ENCODE measurements at places on chromosomes 16 and 17.

GRCh38 chr16:65119901-65120401 lies 1.9 kb downstream of the CDH11 start:
- DNase-seq: no peak

GRCh38 chr17:4968486-4969046 lies 949 bp upstream of the SPAG7 start:
- DNase-seq: no peak

- DNase-seq: peak; percentile 23
Observed at GRCh38 chr16:87461466-87461991, 31.3 kb downstream of the ZCCHC14 start.

DNA sequence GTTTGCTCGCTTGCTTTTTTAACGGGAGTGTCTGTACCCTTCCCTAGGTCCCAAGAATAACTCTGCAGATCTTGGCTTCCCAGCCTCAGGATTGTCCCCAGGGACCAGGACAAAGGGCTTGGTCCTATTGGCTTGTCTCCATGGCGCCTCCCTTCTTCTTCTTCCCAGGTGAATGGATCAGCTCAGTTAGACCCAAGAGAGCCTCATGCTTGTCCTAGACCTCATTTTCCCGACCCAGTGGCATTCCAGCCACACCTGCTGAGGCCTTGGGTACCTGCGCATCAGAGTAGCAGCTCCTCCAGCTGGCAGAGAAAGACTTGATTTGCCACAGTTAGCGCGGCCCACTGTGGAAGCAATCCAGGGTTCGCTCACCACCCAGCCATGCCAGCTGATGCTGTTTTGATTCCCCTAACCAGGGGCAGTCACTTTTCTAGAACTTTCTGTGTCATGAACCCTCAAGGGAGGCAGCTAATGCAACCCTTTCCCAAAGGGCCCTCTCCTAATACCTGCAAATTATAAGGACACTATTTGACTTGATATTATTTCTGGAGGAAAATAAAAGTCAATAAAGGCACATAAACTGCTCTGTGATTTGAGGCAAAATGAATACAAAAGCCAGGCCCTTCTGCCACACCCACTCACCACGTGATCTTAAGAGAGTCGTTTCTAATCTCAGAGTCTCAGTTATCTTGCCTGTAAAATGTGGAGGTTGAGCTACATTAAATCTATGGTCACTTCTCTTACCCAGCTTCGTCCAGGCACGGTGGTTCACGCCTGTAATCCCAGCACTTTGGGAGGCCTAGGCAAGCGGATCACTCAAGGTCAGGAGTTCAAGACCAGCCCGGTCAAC lies 13.9 kb downstream of the GPR142 start:
- no peak for DNase-seq

GRCh38 chr16:29860218-29860617 lies 2.8 kb downstream of the CDIPT start:
- DNase-seq: no peak

DNA sequence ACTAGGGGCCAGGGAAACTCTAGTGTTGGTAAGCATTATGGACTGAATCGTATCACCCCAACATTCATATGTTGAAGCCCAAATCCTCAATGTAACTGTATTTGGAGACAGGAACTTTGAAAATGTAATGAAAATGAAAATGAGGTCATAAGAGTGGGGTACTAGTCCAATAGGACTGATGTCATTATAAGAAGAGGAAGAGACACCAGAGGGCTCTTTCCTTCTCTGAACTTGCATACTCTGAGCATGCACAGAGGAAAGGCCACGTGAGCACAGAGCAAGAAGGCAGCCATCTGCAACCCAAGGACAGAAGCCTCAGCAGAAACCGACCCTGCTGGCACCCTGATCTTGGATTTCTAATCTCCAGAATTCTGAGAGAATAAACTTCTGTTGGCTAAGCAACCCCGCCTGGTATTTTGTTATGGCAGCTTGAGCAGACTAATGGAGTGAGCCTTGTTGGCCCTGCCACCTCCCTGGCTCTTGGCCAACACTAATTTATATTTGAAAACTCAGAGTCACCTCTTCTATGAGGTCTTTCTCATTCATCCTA lies 273.4 kb downstream of the NTN1 start:
- DNase-seq: no peak

GRCh38 chr16:3234543-3234856 lies 458 bp downstream of the ZNF200 start:
- DNase-seq: no peak

GRCh38 chr17:78196716-78197115 lies 9.6 kb downstream of the AFMID start:
- no peak for DNase-seq

- no peak for DNase-seq
Observed at GRCh38 chr17:38685491-38685890, 10.7 kb upstream of the EPOP start.

GRCh38 chr17:43395165-43395564 lies 3.6 kb upstream of the ARL4D start:
- no peak for DNase-seq

GRCh38 chr17:5582209-5583185 lies 1.8 kb downstream of the NLRP1 start:
- no peak for DNase-seq

DNA sequence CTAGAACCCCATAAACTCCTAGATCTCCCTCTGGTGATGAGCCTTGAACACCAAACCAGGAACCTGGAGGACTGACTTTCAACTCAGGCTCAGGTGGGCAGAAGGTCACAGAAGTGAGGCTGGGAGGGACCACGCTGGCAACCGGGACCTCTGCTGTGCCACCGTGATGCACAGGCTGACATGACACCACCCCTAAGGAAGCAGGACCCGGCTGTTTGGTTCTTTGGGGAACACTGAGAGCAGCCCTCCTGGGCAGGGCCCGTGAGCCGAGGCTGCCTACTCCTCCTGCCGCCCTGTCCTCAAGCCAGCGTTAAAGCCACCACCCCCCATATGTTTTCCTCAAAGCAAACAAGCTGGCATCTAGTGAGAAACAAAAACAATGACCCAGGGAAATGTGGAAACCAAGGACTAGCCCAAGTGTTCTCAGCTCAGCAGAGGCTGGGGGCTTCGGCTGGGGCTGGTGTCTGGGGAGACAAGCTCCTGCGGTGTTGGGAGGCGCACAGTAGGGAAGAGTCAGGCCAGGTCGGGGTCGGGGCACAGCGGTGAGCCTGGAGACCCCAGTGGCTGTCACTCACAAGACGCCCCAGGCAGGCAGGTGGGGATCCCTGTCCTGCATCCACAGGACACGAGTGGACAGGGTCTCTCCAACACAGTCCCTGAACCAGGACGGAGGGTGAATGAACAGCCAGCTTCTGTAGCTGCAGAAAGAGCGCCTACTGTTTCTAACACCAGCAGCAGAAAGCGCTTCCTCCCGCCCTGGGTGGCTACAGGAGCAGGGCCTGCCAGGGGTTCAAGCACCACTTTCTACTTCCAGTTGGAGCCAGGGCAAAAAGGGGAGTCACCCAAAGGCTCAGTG lies 1.7 kb downstream of the SMIM5 start:
- DNase-seq: no peak

DNA sequence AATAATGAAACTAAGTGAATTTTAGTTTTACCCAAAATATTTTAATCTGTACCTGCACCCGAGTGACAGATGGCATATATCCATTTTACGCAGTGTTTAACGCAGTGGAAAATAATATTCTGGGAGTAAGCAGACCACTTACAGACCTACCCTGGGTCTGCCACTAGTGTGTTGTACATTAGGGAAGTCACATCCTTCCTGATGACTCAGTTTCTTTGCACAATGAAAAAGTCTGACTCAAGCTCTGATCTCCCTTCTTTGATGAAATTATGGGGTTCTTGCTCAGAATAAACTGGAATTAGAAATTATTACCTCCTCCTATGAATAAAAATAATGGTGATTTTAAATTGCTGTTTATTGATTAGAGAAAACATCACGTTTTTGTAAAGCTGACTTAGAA lies 123.2 kb upstream of the AXIN2 start:
- no peak for DNase-seq

DNA sequence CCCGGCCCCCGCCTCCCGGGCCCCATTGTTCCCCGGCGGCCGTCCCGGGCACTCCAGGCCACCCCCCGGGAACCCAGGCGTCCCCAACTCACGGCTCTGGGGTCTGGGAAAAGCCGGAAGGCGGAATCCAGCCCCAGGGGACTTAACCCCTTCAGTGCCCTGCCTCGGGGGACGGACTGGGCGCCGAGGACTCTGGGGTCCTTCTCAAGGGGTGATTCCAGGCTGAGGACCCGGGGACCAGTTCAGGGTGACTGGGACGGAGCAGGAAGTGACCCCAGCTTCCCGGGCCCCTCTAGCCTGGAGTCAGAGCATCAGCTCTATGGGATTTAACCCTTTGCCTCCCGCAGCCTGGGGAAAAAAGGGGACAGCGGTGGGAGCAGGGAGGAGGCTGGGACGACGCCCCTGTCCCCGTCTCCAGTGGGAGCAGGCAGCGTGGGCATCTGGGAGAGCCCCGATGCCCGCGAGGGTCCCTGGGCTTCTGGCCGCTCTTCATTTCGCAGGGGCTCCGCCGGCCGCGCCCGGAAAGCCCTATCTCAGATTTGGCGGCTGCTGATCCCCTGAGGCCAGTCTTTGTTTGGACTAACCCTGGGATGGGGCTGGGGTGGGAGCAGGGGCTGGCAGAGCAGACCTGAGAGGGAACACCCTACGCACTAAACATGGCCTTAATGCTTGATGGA lies at the start of gene ZNF629:
TSS of gene ZNF629 (minus strand) at position 270 of the 677 bp plus-strand sequence. CDS start 2,723 bp downstream, outside the sequence.
- peak; percentile 57 for DNase-seq

DNA sequence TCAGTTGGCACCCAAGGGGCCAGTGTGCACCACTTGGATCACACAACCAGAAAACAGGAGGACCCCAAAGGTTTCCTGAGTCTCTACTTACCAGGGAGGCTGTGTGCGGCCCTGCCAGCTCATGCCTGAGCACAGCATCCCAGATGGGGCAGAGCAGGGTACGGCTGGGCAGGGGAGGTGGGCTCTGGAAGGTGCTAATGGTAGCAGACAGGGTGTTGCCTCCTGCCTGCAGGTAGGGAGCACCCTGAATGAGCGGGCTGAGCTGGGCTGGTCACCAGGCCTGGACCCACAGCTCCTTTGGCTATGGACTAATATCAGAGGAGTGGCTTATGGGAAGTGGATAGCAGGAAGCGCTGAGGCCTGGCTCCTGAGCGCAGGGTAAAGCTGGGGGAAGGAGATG lies 14.6 kb downstream of the RECQL5 start:
- DNase-seq: no peak

GRCh38 chr16:83574388-83574787 lies 233.4 kb upstream of the HSBP1 start:
- DNase-seq: no peak

DNA sequence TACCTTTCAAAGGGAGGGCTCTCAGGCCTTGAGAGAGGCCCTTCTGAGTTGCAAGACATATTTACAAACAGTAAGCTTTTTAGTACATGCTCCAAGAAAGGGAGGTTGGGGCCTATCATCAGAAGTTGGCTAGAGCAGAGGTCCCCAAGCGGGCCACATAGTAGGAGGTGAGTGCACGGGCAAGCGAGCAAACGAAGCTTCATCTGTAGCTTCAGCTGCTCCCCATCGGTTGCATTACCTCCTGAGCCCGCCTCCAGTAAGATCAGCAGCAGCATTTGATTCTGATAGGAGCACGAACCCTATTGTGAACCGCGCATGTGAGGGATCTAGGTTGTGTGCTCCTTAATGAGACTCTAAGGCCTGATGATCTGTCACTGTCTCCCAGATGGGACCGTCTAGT lies 26.2 kb downstream of the PRDM7 start:
- DNase-seq: no peak

- no peak for DNase-seq
Observed at GRCh38 chr17:6355196-6355595, 79.7 kb downstream of the AIPL1 start.

GRCh38 chr16:69225121-69225520 lies 38.2 kb downstream of the SNTB2 start:
- no peak for DNase-seq

GRCh38 chr16:58843675-58844074 lies 109.6 kb upstream of the GOT2 start:
- DNase-seq: no peak

GRCh38 chr16:75038036-75038858 lies 39.4 kb downstream of the ZNRF1 start:
- DNase-seq: no peak

DNA sequence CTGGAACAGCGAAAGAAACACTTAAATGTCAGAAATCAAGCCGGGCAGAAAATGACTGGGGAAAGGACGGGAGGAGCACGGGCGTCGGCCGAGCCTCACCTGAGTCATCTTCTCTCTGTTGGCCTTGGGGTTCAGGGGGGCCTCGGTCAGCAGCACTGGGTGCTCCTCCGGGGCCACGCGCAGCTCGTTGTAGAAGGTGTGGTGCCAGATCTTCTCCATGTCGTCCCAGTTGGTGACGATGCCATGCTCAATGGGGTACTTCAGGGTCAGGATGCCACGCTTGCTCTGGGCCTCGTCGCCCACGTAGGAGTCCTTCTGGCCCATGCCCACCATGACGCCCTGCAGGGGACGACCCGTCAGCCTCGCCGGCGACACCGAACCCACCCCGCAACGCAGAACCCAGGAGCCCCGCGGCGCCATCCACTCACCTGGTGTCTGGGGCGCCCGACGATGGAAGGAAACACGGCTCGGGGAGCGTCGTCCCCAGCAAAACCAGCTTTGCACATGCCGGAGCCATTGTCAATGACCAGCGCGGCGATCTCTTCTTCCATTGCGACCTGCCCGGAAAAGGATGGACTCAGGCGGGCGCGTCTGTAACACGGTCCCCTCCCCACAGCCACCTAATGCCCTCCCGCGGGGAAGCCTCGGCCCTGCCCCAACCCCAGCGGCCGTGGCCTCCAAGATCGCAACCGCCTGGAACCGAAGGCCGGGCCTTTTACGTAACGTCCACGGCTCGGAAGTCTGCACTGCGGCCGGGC lies 616 bp downstream of the ACTG1 start:
- no peak for DNase-seq

DNA sequence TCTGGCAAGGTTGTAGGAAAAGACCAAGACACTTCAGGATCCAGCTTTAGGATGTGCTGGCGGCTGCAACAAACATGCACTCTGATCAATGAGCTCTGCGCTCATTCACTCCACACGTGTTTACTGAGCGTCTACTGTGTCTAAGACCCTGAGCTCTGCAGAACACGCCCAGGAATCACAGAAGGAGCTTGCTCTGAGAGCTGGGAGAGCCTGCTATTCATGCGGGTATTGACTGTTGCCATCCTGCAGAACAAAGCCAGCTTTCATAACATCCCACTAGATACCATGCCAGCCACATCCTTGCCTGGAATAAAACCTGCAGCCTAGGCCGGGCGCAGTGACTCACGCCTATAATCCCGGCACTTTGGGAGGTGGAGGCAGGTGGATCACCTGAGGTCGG lies 44.1 kb downstream of the NXN start:
- DNase-seq: no peak

All from thoracic aorta (tissue), 2 donors.